ENCODE measurements at places on chromosomes 1 and 21.
A peak's percentile ranks its signal among the peaks of the same experiment; 100 is the strongest.

GRCh38 chr21:42161956-42162681, 56.8 kb upstream of the ABCG1 start:
- DNase-seq: no peak

- DNase-seq: no peak
These were observed 6.3 kb downstream of the ZBTB8B start for GRCh38 chr1:32470991-32471694.

GRCh38 chr1:156694690-156694962, 10.8 kb downstream of the CRABP2 start:
- DNase-seq: no peak

GRCh38 chr1:92125204-92125603, 45.1 kb downstream of the BTBD8 start:
- no peak for DNase-seq

GRCh38 chr1:45870500-45870899, 67.1 kb downstream of the MAST2 start:
- DNase-seq: no peak

DNA sequence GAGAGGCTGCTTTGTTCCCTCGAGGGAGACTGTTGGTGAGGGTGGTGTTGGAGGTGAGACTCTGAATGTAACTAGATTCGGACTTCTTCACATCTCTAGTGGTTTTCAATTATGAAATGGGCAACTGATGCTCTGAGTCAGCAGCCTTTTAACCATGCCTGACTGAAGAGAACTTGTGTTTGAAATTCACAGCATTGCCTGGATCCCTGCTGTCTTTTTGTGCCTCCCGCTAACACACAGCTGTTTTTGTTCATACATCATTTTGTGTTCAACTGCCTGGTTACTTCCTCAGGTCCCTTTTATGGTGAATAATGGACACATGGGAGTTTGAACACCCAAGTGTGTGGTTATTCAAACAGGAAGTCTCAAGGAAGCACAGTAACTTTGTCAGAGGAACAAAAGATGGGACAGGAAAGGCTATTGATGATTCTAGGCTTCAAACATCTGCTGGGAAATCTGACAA, 16.8 kb downstream of the LAMC1 start:
- DNase-seq: peak; percentile 85

- DNase-seq: peak; percentile 15
These were observed 191.5 kb downstream of the SDCCAG8 start for GRCh38 chr1:243447347-243447746.

DNA sequence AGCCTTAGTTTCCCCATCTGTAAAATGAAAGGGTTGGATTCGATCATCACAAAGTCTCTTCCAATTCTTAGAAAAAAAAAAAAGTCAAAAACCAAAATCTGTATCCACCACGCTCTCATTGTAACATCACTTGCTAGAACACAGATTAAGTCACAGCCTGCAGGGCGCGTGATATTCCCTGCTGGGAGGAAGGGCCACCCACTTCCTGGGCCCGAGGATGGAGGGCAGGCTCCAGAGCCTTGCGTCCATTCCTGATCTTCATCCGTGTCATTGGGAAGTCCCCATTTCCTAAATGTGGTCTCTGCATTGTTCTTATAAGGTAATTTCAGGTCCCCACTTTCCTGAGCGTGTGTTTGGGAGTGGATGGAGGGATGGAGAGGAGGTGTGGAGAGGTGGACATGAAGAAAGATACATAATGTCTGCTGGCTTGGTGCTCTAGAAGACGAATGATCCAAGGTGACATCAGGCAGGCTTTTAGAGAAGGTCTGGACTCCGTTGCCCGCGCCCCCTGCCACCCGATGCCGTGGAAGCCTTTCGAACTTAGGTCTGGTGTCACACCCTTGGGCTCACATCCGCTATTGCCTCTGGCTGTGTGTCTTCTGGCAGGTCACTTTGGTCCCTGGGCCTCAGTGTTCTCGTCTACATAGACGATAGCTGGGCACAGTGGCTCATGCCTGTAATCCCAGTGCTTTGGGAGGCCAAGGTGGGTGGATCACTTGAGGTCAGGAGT, 56.1 kb downstream of the ATP5PO start:
- DNase-seq: no peak

DNA sequence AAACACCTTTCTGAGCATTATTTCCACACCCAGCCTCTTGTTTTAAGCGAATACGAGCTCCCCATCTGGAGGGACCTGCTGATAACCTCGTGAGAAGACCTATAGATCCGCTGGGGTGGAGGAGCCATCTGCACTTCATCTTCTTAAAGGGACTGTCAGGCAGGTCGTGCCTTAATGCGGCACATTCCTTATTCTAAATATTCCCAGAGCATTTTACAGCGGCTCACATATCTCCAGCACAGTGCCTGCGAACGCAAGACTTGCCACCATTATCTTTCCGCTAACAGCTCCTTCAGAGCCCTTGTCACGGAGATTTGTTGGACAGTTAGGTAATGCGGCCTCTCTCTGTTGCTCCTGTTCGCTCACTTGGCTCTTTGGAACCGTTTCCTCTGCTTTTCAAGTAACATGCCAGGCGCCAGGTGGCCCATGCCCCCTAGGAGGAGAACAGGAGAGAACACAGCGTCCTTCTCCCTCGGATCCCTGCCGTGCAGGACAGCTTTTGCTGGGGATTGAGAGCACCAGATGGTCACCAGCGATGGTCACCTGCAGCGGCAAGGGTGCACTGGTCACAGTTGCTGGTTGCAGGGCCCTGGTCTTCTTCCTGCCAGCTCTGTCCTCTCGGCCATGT, 162.4 kb downstream of the PGBD5 start:
- no peak for DNase-seq

- DNase-seq: no peak
These were observed 1.2 kb downstream of the DHRS3 start for GRCh38 chr1:12616709-12617373.

DNA sequence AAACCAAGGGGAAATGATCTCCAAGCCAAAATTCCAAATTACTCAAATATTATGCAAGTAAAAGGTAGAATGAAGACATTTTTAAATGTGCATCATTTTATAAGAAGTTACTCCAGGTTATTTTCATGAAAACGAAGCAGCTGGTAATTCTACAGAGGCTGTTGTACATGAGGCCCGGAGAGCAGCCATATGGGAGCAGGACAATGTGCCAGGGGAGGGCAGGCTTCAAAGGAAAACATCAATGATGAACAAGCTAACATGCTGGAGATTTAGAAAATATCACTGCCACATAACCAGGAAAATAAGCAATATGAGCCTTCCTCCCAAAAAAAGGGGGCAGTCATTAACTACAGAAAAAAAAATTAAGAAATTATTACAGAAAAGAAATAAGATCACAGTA, 109.1 kb downstream of the TIAM1 start:
- no peak for DNase-seq

- DNase-seq: no peak
These were observed 165.6 kb upstream of the POGK start for GRCh38 chr1:166673722-166674121.

GRCh38 chr1:115837341-115837739, 3.6 kb downstream of the NHLH2 start:
- no peak for DNase-seq

GRCh38 chr1:226826479-226827261, 43.7 kb upstream of the PSEN2 start:
- no peak for DNase-seq

DNA sequence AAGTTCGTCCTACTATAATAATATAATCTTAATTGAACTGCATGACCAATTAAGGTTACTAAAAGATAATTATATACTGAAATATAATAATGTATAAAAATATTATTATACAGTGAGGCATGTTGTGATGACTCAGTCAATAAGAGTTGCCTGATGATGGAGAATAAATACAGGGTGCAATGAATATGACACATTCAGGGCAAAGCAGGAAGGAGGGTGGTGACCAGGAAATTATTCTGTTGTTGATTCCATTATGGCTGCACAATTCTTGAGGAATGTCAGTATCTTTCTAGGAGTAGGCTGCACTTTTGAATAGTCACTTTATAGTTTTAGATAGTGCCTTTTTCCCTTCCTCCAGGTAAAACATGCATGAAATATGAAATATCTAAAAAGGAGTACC, 46.4 kb upstream of the RGS21 start:
- DNase-seq: no peak

GRCh38 chr1:165315481-165315880, 41.0 kb downstream of the LMX1A start:
- no peak for DNase-seq

DNA sequence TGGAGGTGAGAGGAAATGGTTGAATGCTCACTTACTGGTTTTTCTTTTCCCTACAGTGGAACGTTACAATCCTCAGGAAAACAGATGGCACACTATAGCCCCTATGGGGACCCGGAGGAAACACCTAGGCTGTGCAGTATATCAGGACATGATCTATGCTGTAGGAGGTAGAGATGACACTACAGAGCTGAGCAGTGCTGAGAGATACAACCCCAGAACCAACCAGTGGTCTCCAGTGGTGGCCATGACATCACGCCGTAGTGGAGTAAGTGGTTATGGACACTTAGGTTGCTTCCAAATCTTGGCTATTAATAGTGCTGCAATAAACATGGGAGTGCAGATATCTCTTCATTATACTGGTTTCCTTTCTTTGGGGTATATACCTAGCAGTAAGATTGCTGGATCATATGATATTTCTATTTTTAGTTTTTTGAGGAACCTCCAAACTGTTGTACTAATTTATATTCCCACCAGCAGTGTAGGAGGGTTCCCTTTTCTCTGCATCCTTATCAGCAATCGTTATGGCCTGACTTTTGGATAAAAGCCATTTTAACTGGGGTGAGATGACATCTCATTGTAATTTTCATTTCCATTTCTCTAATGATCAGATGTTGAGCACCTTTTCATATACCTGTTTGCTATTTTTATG, 48.8 kb upstream of the DARS2 start:
- no peak for DNase-seq

- DNase-seq: peak; percentile 84
These were observed 1.2 kb downstream of the NIPAL3 start for GRCh38 chr1:24416666-24417391.

GRCh38 chr1:230195199-230195598, 128.2 kb downstream of the GALNT2 start:
- DNase-seq: no peak

- peak; percentile 44 for DNase-seq
These were observed 201.0 kb upstream of the PTBP2 start for GRCh38 chr1:96520579-96520947.

DNA sequence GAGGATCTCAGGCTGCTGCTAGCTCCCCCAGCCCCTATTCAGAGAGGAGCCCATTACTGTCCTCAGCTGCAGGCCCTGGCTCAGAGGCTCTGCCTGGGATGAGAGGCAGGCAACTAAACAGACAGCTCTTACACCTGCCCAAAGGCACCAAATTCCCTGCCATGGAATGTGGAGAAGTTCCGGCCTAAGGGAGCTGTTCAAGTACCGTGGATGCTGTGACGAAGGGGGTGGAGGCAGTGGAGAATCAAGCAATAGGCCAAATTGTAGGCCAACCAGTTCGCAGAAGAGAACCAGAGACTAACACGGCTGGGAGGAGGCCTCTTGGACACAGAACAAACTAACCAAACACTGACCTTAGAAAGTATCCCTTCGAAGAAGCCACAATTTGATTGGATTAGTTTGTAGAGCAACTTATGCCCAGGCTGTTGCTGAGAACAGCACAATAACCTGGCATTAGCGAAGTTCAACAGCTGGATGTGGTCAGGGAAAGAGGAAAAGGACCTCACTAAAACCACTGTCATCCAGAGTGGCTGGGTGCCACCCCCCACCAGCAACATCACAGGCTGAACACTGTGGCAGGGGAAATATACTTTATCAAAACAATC, 3.6 kb downstream of the C1orf174 start:
- DNase-seq: no peak

DNA sequence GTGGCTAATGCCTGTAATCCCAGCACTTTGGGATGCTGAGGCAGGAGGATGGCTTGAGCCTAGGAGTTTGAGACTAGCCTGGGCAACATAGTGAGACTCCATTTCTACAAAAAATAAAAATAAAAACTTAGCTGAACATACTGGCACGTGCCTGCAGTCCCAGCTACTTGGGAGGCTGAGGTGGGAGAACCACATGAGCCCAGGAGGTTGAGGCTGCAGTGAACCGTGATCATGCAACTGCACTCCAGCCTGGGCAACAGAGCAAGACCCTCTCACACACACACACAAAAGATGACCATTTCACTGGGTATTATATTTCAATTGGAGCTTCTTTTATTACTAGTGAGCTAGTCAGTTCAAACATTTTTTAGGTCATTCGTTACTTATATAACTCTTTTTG, 116.9 kb upstream of the SLC35F3 start:
- no peak for DNase-seq

DNA sequence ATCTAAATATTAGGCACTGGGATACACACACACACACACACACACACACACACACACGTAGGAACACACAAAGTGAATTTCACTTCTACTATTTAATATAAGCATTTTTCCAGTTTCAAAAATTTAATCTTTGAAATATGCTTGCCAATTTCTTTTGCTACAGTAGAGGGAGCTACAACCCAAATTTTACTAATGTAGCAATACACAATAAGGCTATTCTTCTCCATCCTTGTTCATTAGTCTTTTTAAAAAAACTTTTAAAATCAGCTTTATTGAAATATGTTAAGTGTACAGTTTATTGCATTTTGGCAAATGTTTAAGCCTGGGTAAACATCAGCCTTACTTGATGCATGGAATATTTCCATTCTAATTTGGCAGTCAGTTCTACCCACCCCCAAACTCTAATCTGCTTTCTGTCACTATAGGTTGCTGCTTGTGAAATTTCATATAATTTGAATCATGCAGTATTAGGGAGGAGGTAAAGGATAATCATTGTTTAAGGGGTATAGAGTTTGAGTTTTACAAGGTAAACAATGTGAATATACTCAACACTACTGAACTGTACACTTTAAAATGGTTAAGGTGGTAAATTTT, 93.0 kb upstream of the TENT5C start:
- DNase-seq: peak; percentile 6

DNA sequence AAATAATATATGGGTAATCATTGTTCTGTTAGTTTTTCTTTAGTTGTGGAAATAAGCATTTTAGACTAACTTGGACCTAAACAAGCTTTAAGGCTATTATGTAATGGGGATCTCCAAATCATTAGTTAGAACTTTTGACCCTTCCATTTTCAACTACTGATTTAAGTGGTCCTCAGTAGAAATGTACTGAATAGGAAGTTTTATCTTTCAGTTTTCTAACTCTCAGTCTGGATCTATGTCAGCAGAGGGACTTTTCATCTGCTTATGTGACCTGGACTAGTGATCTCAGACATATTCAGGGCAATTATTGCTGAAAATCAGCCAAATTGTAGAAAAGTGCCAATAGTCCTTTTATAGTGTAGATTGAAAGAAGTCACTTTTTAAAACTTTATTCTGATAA, 56.0 kb downstream of the SASS6 start:
- no peak for DNase-seq

GRCh38 chr1:225608014-225608796, 44.7 kb downstream of the ENAH start:
- DNase-seq: no peak

DNA sequence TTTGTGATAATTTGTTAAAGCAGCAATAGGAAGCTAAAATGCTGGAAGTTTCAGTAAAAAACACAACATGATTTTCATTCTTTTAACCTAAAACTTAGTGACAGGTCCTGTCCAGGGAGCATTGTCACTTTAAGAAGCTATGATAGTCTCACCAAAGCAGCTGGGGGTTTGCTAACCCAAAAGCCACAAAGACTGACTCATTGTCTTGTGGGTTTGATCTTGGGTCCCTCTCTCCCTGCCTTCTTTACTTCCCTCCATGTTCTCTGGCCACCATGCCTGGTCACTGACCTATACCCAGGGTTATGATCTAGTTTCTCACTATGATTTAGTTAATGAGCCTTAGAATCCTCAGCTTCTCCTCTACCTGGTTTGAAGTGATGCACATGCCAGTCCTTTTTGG, 213.5 kb upstream of the PTGFR start:
- DNase-seq: no peak

GRCh38 chr1:209412036-209412435, 171.5 kb upstream of the CAMK1G start:
- DNase-seq: no peak

All from fibroblast of skin of left quadriceps (primary cell).